ENCODE measurements at places on chromosomes 2 and 18.

DNA sequence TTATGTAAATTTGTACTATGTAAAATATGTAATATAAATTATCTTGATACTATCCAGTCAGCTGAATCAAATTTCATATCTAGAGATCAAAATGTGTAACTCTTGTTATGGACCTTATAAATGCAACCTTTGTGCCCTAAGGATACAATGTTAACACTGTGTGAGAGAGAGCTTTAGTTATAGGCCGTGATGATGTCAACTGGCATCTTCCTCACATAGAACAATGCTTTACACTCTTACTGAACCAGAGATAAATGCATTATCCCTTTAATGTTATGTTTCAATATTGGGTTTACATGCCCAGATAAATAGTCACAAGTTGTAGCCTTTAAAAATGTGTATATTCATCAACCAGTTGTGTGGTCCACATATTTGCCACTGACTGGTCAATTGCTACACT, 115.1 kb downstream of the KCNJ3 start:
- no peak for DNase-seq

DNA sequence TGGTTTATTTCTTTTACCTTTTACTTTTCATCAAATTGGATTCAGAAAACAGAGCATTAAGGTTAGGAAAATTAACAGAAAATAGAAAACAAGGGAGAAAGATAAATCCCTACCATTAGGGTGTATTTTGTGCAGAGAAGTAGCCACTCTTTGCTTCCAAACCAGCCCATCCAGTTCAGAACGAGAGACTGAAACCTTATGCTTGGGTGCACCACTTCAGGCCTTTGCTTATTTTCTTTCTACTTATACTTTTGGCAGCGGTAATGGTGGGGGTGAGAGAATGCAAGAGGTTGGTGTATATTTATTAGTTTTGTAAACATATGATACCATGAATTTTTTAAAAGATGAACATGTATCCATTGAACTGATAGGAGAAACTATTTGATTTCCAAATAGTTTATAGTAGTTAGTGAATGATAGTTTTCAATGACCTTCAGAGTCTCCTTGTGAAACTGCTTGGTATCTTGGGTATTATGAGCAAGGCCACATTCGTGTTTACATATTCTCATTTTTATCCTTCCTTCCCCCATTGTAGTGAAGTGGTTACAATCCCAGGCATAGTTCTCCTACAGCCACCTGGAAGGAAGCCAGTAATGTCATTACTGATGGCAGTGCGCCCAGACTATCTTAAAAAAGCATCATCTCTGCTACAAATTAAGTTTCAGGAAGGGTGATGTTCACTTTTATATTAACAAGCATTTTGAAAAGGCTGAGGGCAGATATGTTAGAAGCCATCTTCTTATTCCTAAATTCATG, 60.8 kb downstream of the MFSD6 start:
- DNase-seq: peak; percentile 96

GRCh38 chr2:122794100-122794499, 1038.6 kb downstream of the TSN start:
- no peak for DNase-seq

- peak; percentile 81 for DNase-seq
Observed at GRCh38 chr2:207616185-207616584, 9.0 kb downstream of the METTL21A start.

DNA sequence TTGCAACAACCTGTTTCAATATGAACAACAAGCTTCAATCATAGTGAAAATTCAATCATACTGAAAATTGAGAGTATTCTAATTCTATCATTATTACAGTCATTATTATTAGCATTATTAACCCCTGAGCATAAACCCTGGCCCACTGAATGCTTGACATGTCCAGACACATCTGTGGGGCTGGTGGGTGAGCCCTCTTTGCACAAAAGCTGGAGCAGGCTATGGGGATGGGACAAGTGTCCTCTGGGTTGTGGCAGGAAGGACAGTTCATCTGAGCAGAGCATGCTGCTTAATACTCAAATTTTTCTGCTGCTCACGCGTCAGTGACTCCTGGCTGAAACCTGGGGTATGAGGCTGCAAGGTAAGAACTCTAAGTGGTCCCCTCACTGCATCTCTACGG, 451.1 kb upstream of the POU3F3 start:
- no peak for DNase-seq

DNA sequence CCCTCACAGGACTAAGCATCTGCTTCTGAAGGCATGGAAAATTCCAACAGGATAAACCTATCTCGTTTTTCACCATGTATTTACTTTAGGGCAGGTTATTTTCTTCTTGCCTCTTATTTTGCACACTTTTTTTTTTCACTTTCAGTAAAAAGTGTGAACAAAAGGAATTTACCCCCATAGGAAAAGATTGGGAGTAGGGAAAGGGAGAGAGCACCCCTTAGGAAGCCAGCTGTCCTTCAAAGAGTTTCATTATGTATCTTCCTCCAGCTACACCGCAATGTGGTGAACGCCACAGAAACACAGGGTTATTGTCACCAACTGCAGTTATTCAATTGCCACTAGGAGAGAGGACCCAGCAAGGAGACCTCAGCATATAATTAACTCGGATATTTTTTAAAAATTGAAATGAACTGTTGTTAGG, 286.2 kb upstream of the VRK2 start:
- DNase-seq: no peak

- DNase-seq: peak; percentile 61
Observed at GRCh38 chr2:187319441-187320108, 128.5 kb downstream of the CALCRL start.

DNA sequence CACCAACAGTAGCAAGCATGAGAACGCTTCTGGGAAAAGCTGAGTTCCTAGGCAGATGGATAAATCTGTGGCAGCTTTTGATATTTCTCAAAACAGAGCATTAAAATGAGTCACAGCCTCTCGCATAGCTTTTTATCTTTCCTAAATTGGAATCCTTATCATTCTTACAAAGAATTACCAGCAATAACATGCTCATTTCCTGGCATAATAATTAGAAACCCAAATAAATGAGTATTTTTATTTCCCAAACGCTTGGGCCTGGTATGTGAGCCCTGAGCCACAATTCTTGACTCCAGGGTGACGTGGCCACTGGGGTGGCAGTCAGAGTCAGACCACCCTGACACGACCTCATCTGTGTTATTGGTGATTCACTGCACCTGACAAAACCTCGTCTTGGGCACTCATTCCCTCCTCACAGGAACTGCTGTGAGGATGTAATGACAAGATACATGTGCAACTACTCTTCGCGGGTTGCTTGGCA, 210.7 kb downstream of the ARL4C start:
- DNase-seq: peak; percentile 88

DNA sequence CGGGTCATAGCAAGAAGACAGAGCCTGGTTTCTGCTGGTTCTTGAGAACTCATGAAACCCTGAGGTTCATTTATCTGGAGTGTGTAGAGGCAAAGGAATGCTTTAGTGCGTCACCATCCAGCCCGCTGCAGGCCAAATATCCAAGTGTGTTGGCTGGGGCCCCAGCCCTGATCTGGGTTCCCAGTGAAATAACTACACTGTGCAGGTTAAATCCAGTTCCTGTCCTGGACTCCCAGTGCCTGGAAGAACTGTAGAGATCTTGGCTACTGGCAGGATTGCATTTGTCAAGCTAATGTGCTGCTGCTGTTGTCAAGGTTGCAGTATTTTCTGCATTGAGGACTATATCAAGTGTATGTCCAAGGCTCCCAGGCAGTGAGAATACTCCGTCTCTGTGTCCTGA, 89.9 kb downstream of the MAPK4 start:
- DNase-seq: peak; percentile 37

DNA sequence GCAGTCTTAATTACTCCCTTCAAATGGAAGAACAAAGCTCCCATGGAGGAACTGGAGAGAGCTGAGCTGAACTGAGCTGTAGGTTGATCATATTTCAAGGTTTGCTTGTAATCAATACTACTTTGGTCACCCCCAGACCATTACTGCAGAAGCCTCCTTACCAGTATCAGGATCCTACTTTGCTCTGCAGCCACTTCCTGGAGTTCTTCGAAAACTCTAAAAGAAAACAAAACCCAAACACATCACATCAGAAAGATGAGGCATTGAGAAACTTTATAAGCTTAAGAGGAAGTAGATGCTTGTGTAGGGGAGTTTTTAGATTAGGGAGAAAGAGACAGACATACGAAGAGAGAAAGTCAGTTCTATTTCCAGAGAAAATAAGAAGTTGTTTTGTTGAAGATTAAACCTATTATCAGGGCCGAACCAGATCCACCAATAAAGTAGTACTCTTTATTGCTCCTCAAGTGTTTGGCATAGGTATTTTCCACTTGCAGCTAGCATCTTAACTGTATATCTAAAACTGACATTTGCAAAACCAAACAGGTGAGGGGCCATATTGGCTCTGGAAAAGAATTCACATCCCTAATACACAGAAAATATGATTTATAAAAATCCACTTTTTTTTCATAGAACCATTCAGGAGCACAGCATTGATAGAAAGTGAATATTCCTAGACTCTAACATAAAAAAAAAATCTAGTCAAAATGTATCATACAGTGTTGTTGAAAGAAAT, 166.9 kb upstream of the KLF7 start:
- DNase-seq: no peak

- DNase-seq: no peak
Observed at GRCh38 chr18:33735428-33735827, 157.4 kb downstream of the ASXL3 start.

GRCh38 chr18:9868857-9869714, 16.7 kb upstream of the TXNDC2 start:
- no peak for DNase-seq

- no peak for DNase-seq
Observed at GRCh38 chr18:27483276-27483675, 298.2 kb upstream of the CHST9 start.

DNA sequence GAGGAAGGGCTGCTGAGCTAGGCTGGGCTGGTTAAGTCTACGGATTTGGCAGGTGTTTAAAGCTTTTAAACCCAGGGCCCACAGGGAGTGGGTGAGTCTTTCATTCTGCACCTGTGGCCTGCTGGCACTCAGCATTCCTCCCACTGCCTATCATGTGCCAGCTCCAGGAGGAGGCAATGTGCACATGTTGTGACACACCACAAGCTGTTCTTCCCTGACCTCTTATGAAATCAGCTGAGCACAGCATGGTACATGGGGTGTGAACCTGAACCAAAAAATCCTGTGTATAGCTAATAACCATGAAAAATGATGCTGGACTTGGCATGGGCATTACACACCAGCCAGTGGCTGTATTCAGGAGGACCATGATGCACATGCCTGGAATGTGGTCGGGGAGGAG, 297.9 kb upstream of the MMADHC start:
- peak; percentile 18 for DNase-seq

DNA sequence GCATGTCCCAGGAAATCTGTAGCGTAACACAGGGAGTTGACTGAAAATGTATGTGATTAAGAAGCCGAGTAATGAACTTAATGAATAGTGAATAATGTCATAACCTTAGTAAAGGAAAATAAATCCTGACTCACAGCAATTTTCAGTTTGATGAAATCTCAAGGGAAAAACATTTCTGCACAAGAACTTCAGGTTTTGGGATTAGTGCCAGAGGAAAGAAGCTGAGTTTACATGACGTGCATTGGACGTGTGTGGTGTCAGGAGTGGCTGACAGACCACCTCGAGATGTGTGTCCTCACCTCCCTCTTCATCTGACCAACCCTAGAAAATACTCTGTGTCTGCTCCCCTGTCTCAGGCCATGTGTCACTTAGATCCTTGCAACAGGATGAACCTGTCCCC, 39.1 kb downstream of the VWA3B start:
- no peak for DNase-seq

- no peak for DNase-seq
Observed at GRCh38 chr2:236393101-236393500, 128.9 kb upstream of the ASB18 start.

DNA sequence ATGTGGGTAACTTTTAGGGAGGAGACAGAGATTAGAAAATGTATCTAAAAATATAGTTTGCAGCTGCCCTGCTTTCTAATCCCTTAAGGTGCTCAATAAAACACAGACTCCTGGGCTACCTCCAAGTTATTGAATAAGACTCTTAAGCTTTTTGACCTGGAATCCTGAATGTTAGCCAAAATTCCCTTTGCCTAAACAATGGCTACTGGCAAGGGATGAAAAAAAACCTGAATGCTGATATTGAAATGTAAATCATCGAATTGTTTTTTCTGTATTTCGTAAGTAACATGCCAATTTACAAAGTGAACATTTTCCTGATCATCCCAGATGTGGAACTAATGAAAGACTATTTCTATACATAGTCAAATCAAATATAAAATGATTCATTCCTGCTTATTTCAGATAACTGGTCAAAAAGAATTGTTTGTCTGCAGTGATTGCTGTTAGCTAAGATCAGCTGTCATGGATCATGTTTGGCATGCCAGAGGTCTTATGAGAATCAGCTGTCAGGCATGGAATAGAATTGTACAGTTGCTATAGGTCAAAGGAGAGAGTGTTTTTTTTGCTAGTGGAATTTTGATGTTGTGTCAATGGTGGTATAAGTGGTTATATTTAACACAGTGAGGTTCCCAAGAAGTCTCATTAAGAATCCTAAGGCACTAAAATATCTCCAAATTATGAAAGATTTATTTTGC, 363.6 kb upstream of the CWC22 start:
- DNase-seq: no peak

DNA sequence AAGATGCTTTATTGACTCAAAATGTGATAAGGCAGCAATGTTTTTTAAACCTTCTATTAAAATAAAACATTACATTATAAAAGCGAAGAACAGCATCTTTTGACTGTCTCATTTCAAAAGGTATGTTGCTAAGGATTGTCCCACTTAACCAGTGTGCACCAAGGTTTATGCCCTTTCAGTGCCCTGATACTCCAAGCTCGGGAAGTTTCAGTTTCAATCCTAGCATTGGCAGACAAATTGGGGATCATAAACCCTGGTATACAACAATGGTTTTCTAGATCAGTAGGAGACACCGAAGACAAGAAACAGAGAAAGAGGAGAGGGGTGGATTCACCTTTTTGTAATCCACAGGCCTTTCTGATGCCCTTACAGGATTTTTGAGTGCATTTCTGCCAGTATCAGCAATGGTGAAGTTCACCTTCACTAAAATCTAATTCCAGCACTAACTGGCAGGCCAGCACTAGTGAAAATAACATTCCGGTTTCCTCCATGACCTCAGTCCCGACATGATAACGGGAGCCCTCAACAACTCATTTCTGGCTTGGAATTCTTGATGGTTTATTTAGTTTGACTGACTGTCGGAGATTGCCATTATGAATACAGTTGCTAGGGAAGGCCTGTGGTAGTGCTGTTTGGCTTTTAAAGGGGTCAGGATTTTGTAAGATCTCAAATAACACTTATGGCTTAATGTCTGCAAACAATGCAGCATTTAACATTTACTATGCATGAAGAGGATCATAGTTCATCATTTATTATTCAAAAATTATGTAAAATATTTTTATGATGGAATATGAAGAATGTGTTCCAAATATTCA, 33.3 kb upstream of the FIGN start:
- no peak for DNase-seq

- DNase-seq: peak; percentile 27
Observed at GRCh38 chr18:32469190-32469651, 1.5 kb downstream of the GAREM1 start.

GRCh38 chr2:120224256-120224655, 1.1 kb upstream of the TMEM185B start:
- DNase-seq: no peak
